ENCODE measurements at places on chromosomes 2 and 18. TPM values are rescaled to one million over a fixed set of nuclear protein-coding genes. Genes with fewer than 3 reads are reported as not detected.
A peak's percentile ranks its signal among the peaks of the same experiment; 100 is the strongest.

Gene MDH1B
- 0.91 TPM for polyA plus RNA-seq

Gene TEKT4
- not detected for polyA plus RNA-seq

Gene DTYMK
- polyA plus RNA-seq = 31.6 TPM

DNA sequence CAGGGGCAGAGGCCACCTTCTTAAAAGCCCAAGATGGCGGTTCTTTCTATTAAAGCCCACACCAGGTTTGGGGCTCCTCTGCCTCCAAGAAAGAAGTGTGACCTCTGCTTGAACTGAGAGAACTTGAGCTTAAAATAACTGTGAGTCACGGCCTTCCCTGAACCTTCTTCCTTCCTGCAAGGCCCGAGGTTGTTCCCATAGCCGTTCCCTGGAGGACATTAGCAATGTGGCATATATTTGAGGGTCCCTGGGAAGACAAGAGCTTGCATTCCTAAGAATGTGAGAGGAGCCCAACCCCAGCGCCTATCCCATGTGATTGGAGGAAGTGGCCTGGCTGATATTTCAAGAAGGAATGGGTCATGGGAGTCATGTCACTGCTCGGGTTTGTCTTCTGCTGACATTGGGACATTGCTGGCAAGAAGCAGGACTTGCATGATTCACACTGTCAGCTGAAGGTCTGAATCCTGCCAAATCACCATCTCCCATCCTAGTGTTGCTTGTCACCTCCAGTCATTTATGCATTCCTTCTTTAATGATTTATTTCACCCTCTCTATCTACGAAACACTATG is 168.1 kb downstream of the TRIB2 start:
- H3K4me3 ChIP-seq = no peak overlapping the region
- peaks cover 5% of the 10 kb centered on the region for H3K4me1 ChIP-seq
- no peak overlapping the region for H3K27ac ChIP-seq
- DNase-seq = no peak

DNA sequence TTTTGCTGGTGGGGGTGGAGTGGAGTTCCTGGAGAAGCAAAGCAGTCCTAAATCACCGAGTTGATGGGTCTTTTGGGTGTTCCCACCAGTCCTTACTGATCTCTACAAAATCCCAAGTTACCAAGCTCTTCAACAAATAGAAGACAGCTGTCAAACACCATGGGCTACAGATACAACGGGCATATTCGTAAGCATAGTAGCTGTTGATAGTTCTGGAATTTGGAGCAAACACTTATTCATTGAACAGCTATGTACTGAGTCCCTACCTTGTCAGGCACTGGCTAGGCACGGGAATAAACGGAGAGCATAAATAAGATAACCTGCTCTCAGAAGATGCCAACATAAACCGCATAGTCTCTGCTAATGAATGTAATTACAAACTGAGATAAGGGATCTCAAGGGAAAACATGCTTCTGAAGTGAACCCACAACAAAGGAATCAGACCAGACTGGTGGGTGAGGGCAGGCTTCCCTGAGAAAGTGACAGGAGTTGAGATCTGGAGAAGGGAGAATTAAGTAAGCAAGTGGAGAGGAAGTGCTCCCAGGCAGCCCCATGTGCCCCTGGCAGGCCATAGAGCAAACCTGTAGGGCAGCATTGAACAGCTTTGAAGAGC is 947 bp upstream of the ANKRD44 start:
- no peak for DNase-seq
- H3K27ac ChIP-seq = no peak overlapping the region
- peaks cover 13% of the 10 kb centered on the region for H3K4me1 ChIP-seq

GRCh38 chr18:26555804-26556553 is 7.6 kb upstream of the KCTD1 start:
- H3K36me3 ChIP-seq = no peaks in the 10 kb centered on the region
- H3K4me1 ChIP-seq = peaks cover 6% of the 10 kb centered on the region
- no peak overlapping the region for H3K4me3 ChIP-seq
- no peak for DNase-seq
- H3K27me3 ChIP-seq = no peaks in the 10 kb centered on the region

DNA sequence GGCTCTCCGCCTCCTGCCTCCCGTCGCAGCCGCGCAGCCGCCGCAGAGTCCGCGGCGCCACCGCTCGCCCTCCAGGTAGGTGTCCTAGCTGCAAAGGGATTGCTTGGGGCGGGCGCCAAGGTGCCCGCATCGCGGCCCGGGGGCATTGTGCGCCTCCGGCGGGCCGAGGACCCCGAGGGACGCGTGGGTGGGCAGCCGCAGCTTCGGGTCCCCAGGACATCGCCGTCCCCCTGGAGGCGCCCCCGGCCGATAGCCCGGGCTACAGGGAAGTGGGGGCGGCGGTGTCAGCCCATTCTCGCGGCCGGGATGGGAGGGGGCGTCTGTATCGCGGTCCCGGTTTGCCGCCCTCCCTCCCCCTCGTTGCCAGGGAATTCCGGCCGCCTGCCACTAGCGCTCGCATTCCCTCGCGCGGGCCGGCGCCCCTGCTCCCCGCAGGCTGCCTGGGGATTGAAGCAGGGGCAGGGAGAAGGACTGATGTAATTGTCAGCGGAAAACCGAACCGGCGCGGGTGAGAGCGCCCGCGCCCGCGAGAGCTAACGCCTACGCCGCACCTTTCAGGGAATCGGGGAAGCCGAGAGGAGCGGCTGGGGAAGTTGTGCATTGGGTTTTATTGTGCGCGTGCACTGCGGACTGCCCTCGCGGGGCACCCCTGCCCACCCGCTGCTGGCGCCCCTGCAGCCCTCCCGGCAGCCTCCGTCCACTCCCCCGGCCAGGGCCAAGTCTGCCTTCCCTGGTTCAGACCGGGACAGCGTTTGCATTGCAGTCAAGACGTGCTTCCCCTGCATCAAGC is 483 bp downstream of the OSBPL6 start:
- no peaks in the 10 kb centered on the region for H3K27me3 ChIP-seq
- no peaks in the 10 kb centered on the region for H3K36me3 ChIP-seq
- peaks cover 6% of the 10 kb centered on the region for H3K4me1 ChIP-seq
- peak overlapping the region; percentile 80 for H3K4me3 ChIP-seq
- H3K27ac ChIP-seq = peak overlapping the region; percentile 52

GRCh38 chr2:128321784-128322714 is 3.4 kb upstream of the HS6ST1 start:
- peaks cover 4% of the 10 kb centered on the region for H3K4me1 ChIP-seq
- DNase-seq = no peak
- no peaks in the 10 kb centered on the region for H3K36me3 ChIP-seq
- H3K27me3 ChIP-seq = no peaks in the 10 kb centered on the region

Measured in keratinocyte (primary cell).